GM04504 (cell line): ENCODE measurements at places on chromosomes 13 and 19.

DNA sequence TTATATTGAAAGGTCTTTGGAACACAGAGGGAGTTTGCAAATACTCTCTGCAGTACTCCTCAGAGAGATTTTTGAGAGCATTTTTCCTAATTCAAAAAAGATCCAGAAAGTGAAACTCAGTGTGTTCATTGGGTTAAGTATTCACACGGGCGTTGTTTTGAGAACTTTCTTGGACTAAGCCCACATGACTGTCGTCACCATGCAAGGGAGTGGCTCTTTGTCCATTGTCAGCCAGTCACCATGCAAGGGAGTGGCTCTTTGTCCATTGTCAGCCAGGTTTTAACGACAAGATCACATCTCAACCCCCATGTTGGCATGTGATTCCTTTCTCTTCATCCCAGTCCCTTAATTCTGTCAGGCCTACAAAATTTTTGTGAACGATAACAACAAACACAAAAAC lies 81.2 kb upstream of the STK24 start:
- peak; percentile 51 for DNase-seq

DNA sequence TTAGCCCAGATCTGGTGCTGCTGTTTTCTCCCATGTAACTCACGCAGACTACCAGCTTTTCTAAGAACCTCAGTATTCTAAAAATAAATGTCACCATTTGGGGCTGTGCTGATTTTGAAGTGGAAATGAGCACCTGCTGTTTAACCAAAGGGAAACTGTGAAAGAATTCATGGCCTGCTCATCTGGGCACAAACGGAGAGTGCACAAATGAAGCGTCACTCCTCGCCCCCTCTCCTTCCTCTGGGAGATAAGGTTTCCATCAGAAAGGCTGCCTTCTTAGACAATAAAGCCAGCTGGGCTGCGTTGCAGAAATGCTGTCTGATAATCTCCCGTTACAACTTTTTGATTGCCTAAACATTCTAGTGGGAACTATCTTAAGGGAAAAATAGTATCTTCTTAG lies 73.7 kb upstream of the SLC15A1 start:
- DNase-seq: no peak

DNA sequence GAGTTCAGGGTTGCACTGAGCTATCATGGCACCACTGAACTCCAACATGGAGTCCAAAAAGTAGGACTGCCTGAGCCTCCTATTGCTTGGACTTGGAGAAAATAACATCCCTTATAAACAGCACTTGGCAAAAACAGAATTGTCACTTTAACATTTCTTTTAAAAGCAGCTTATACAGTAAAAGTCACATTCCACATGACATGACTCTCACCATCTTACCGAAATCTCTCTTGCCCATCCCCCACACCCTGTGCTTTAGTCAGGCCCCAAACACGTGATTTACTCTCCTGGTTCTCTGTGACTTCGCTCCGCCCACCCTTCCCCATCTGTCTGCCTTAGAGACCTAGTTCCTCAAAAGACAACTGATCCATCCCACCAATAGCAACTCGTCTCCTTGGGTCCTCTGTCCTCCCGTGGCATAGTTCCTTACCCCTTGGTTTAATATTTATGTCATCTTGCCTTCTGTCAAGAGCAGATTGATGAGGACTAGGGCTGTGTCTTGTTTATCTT lies 4.6 kb downstream of the SAFB start:
- no peak for DNase-seq

- no peak for DNase-seq
These were observed 26.1 kb downstream of the MBNL2 start for GRCh38 chr13:97248243-97248642.

DNA sequence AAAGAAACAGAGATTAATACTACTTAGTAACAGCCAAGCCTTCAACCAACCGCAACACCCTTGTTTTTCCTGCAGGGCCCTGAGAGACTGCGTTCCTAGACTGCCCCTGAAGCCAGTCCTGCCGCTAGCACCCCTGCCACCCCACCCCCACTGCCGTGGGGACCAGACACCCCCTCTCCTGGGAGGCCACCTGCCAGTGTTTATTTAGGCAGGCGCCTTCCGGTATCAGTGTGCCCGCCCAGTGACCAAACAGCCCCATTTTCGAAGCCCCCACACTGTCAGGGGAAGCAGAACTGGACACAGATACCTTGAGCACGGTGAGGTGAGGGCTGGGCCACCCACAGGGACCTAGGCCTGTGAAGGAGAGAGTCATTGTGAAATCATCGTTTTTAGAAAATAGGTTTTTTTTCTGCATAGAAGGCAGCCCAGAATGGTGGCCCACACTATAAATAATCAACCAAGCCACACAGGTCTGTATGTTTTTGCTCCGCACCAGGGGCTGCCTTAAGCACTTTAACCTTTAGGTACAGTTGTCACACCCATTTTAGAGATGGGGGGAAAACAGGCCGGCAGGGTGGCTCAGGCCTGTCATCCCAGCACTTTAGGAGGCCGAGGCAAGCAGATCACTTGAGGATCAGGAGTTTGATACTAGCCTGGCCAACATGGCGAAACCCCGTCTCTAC lies 3.5 kb upstream of the TLE5 start:
- DNase-seq: no peak

GRCh38 chr13:38685974-38686576 lies 802 bp upstream of the FREM2 start:
- DNase-seq: no peak

GRCh38 chr13:113837560-113838355 lies 26.1 kb downstream of the GAS6 start:
- peak; percentile 98 for DNase-seq

GRCh38 chr13:46012404-46012803 lies 40.1 kb downstream of the ZC3H13 start:
- DNase-seq: no peak

GRCh38 chr19:32691952-32692726 lies 518 bp downstream of the NUDT19 start:
- DNase-seq: no peak

GRCh38 chr19:5424192-5424973 lies 30.8 kb upstream of the ZNRF4 start:
- no peak for DNase-seq
